ENCODE measurements at places on chromosomes 2 and 18.

DNA sequence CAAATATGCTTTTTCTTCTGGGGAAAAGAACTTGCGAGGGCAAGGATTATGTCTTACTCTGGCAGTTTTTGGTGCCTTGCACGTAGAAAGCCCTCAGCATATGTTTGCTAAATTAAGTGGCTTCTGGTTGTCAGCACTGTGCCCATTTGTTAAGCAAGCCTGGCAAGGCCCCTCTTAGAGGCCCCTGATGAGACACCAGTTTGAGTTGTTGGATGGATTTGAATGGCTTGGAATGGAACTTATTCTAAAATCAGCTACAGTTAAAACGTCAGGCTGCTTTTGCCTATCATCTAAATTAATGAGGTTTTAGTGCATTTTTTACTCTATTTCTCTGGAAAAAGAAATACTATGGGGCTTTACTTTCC, 28.2 kb downstream of the TMEM182 start:
- no peaks in the 10 kb centered on the region for H3K36me3 ChIP-seq
- H3K4me1 ChIP-seq, result no peaks in the 10 kb centered on the region
- DNase-seq, result no peak
- no peak overlapping the region for H3K27ac ChIP-seq
- H3K4me3 ChIP-seq, result no peak overlapping the region

- H3K27me3 ChIP-seq, result no peaks in the 10 kb centered on the region
- no peaks in the 10 kb centered on the region for H3K36me3 ChIP-seq
- H3K4me3 ChIP-seq, result no peak overlapping the region
- DNase-seq, result peak; percentile 65
These were observed 5.8 kb upstream of the DGUOK start for GRCh38 chr2:73920577-73921545.

DNA sequence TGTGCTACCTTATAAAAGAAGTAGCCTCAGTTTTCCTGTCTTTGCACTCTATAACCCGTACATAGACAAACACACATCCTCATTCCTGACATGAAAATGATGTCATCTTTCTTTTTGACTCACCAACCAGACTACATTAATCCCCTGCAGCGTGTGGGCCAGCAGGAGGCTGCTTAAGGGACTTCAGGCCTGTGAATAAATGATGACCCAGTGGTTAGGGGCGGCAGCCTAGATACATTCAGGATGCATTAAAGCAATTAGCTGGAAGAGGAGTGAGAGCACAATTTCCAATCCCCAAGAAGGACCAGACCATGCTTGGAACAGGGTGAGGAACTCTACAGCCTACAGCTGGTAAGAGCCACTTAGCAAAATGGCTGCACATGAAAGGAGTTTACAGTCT, 57.3 kb upstream of the KLF7 start:
- H3K27ac ChIP-seq, result no peak overlapping the region
- DNase-seq, result no peak
- H3K4me1 ChIP-seq, result no peaks in the 10 kb centered on the region
- H3K27me3 ChIP-seq, result no peaks in the 10 kb centered on the region

DNA sequence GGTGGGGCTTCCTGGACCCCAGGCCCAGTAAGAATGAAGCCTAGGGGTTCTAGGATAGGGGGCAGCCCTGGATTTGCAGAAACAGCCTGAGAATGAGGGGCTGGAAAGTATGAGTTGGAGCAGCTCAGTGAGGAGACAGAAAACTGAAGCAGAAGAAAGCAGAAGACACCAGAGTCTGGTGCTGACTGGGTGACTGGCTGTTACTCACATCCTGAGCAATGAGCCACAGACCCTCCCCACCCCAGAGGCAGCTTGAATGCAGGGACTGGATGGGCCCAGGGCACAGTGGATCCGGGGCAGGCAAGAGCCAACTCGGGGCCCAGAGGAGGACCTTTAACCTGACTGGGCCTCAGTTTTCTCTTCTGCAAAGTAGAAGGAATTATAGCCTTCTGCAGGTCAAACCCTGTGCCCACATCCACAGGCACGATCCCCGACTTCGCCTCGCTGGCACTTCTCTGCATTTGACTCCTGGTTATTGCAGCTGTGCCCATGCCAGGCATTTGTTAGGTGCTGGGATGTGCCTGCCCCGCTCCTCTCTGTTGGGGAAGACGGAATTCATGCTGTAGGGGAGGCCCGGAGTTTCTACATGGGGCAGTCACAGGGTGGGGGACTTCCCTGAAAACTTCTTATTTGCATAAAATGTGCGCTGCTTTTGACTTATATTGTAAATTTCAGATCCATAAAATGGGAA, 8.5 kb downstream of the STEAP3 start:
- DNase-seq, result peak; percentile 19
- H3K4me1 ChIP-seq, result peaks cover 10% of the 10 kb centered on the region
- no peak overlapping the region for H3K27ac ChIP-seq
- H3K27me3 ChIP-seq, result no peaks in the 10 kb centered on the region
- no peak overlapping the region for H3K4me3 ChIP-seq
- H3K36me3 ChIP-seq, result no peaks in the 10 kb centered on the region

DNA sequence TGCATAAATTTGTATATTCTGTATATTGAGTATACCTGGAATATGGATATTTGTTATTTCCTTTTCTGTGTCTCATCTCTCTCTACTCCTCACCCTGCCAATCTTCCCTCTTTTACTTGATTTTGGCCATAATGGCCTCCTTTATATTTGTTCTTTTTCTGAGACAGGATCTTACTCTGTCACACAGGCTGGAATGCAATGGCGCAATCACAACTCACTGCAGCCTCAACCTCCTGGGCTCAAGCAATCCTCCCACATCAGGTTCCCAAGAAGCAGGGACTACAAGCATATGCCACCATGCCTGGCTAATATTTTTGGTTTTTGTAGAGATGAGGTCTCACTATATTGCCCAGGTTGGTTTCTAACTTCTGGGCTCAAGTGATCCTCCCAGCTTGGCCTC, 30.5 kb downstream of the PREPL start:
- no peak for DNase-seq
- H3K27me3 ChIP-seq, result no peaks in the 10 kb centered on the region
- no peak overlapping the region for H3K4me3 ChIP-seq
- H3K36me3 ChIP-seq, result peaks cover 14% of the 10 kb centered on the region
- no peaks in the 10 kb centered on the region for H3K4me1 ChIP-seq

GRCh38 chr2:178782236-178782635, 25.0 kb downstream of the TTN start:
- H3K4me3 ChIP-seq, result no peak overlapping the region
- DNase-seq, result no peak
- H3K27me3 ChIP-seq, result no peaks in the 10 kb centered on the region
- no peaks in the 10 kb centered on the region for H3K36me3 ChIP-seq
- H3K27ac ChIP-seq, result no peak overlapping the region
- H3K4me1 ChIP-seq, result no peaks in the 10 kb centered on the region

DNA sequence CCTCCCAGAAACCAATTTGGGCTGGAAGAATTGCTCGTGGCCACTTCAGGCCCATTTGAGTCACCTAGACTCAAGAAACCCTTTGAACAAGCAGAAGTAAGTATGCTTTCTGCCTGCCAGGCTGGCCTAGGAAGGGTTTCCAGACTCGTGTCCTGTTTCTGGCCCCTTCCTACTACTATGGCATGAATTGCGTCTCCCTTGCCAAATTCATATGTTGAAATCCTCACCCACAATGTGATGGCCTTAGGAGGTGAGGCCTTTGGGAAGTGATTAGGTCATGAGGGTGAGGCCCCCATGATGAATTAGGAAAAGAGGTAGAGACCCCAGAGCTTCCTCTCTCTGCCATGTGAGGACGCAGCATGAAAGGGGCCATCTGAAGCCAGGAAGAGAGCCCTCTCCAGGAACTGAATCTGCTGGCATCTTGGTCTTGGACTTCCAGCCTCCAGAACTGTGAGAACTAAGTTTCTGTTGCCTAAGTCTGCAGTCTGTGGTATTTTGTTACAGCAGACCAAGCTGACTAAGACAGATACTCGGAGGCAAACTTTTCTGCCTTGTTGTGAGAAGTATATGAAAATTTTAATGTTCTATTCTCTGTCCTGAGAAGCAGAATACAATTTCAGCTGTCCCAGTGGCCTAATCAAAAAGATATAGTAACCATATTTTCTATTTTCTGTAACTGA, 13.1 kb downstream of the GPR45 start:
- H3K27me3 ChIP-seq, result no peaks in the 10 kb centered on the region
- no peak overlapping the region for H3K27ac ChIP-seq
- H3K4me3 ChIP-seq, result no peak overlapping the region

DNA sequence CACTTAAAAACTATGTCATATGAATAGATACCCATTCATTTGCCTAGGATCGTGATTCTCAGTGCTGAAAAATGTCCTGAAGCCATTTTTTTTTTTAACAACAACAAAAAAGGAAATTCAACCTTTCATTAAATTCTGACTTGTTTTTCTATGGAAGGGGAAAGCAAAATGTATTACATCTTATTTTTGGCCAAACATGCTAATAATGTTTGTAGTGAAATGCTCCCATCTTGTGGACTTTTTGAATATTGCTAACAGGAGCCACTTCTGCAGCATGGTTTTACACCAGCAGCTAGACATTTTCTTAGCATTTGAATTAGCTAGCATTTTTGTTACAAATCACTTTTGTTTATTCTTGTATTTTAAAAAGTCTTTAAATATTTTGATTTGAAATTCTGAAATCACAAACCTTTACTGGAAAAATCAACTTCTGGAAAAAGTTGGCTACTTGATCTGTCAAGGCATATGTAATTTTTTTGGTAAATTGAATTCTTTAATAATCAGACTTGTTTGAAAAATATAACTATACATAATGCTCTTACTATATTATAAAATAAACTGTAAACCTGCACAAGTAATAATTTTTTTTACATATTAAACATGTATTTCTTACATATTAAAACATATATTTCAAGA, 75.8 kb downstream of the KIDINS220 start:
- H3K4me1 ChIP-seq, result peaks cover 5% of the 10 kb centered on the region
- peak; percentile 51 for DNase-seq
- no peak overlapping the region for H3K27ac ChIP-seq

GRCh38 chr2:199693861-199694260, 157.1 kb downstream of the FTCDNL1 start:
- no peak overlapping the region for H3K4me3 ChIP-seq
- no peaks in the 10 kb centered on the region for H3K4me1 ChIP-seq
- no peaks in the 10 kb centered on the region for H3K27me3 ChIP-seq
- DNase-seq, result no peak
- no peak overlapping the region for H3K27ac ChIP-seq

GRCh38 chr2:43228321-43228751, 1.9 kb upstream of the ZFP36L2 start:
- H3K36me3 ChIP-seq, result peaks cover 44% of the 10 kb centered on the region
- peak overlapping the region; percentile 93 for H3K4me3 ChIP-seq
- DNase-seq, result peak; percentile 55
- peak overlapping the region; percentile 83 for H3K27ac ChIP-seq
- peaks cover 27% of the 10 kb centered on the region for H3K4me1 ChIP-seq

- no peak overlapping the region for H3K4me3 ChIP-seq
- no peak for DNase-seq
- no peaks in the 10 kb centered on the region for H3K4me1 ChIP-seq
- H3K27ac ChIP-seq, result no peak overlapping the region
These were observed 856.1 kb upstream of the ID2 start for GRCh38 chr2:7825591-7826312.

GRCh38 chr18:6405237-6406074, 9.3 kb downstream of the L3MBTL4 start:
- no peak overlapping the region for H3K4me3 ChIP-seq
- no peak overlapping the region for H3K27ac ChIP-seq
- H3K4me1 ChIP-seq, result no peaks in the 10 kb centered on the region
- no peak for DNase-seq
- H3K36me3 ChIP-seq, result no peaks in the 10 kb centered on the region
- H3K27me3 ChIP-seq, result no peaks in the 10 kb centered on the region

DNA sequence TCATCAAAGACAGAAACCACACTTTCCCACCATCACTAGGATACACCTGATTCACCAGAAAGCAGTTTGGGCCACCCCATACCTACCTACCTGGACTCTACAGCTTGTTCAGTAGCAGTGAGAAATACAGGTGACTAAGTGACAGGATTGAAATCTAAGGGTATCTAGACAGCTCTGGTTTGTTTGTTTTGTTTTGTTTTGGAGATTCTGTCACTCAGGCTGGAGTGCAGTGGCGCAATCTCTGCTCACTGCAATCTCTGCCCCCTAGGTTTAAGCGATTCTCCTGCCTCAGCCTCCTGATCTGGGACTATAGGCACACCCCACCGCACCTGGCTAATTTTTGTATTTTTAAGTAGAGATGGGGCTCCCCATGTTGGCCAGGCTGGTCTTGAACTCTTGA, 3.1 kb downstream of the TTC21B start:
- H3K4me1 ChIP-seq, result peaks cover 7% of the 10 kb centered on the region
- H3K4me3 ChIP-seq, result no peak overlapping the region
- peaks cover 24% of the 10 kb centered on the region for H3K36me3 ChIP-seq
- DNase-seq, result no peak
- no peaks in the 10 kb centered on the region for H3K27me3 ChIP-seq

DNA sequence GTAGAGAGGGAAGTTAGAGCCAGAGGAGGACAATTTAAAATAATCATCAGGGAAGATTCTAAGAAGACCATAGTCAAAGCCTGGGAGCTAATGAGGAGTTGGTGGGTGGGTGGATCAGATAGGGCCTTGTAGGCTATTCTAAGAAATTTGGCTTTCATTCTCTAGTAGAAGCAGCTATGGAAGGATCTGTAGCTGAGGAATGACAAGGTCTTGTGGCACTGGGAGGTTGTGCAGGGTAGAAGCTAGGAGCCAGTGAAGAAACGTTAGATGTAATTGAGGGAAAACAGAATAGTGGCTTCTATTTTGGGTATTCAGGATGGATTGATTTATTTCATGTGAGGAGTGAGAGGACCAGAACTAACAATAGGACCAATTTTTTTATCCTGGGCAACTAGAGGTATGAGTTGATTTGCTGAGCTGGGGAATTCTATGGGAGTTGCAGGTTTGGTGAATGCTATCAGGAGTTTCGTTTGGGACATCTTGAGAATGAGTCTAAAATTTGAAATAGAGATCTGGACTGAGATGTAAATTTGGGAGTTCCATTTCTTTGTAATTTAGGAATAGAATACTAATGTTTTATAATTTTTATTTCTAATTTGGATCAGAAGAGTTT, 371.9 kb downstream of the PARD3B start:
- H3K36me3 ChIP-seq, result no peaks in the 10 kb centered on the region
- H3K27ac ChIP-seq, result no peak overlapping the region
- H3K4me1 ChIP-seq, result no peaks in the 10 kb centered on the region
- H3K27me3 ChIP-seq, result no peaks in the 10 kb centered on the region

DNA sequence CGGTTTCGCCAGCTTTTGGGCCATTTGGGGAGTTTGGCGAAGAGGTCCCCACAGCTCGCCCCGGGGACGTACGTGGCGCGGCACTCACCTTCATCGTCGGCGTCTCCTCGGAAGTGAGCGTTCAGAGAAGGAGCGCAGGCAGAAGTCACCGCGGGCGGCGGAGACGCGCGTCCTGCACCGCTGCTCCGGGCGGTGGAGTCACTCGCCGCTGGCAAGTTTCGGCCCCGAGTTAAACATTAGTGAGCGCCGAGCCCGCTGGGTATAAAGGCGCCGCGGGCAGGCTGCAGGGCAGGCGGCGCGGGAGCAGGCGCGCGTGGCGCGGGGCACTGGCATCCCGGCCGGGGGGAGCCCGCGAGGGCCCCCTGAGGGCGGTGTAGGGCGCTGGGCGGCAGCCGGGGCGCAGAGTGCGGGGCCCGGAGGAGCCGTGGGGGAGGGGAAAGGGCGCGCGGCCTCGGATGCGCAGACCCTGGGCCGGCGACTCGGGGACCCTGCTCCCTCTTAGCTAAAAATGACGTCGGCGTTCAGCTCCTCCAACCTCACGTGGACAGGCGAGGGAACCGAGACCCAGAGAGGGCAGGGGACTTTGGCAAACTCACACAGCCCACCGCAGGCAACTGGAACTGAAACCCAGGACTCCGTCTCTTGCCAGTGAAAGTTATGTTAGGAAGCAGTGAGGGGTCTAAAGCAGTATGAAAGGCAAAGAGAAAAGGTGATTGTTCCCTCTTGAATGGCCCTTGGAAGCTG, at the start of gene DPP4:
DPP4 (minus strand) TSS at position 328 of the 744 bp plus-strand sequence; CDS start at position 94, 234 bp downstream.
- H3K27ac ChIP-seq, result no peak within 1 kb of the TSS
- peak within 1 kb of the TSS; percentile 67 for H3K4me3 ChIP-seq
- H3K27me3 ChIP-seq, result no peaks in the 10 kb centered on the region
- peaks cover 15% of the 10 kb centered on the region for H3K4me1 ChIP-seq
- H3K36me3 ChIP-seq, result no peaks in the 10 kb centered on the region
